ENCODE measurements at places on chromosomes 1 and 21. TPM values are rescaled to one million over a fixed set of nuclear protein-coding genes. Genes with fewer than 3 reads are reported as not detected.

KRTAP12-2 gene
- total RNA-seq = not detected

CCDC30 gene
- total RNA-seq = 1.3 TPM

TSACC gene
- not detected for total RNA-seq

GPR157 gene
- 3.9 TPM for total RNA-seq

ZBTB48 gene
- 13.1 TPM for total RNA-seq

NBPF10 gene
- total RNA-seq = 0.38 TPM

GPR3 gene
- 0.98 TPM for total RNA-seq

TDRD5 gene
- total RNA-seq = not detected

DNAI4 gene
- 2.6 TPM for total RNA-seq

SASS6 gene
- 5.2 TPM for total RNA-seq

PPIAL4G gene
- not detected for total RNA-seq

ETV3L gene
- not detected for total RNA-seq

PLA2G5 gene
- total RNA-seq = not detected

CD34 gene
- 42.1 TPM for total RNA-seq

EFCAB7 gene
- 4.0 TPM for total RNA-seq

RCAN1 gene
- 22.7 TPM for total RNA-seq

SPRR2F gene
- total RNA-seq = not detected

SLC9C2 gene
- total RNA-seq = not detected

C1orf87 gene
- total RNA-seq = not detected

AIM2 gene
- not detected for total RNA-seq

OTUD7B gene
- total RNA-seq = 12.7 TPM

ZNF593OS gene
- total RNA-seq = not detected

ANXA9 gene
- total RNA-seq = not detected

KPNA6 gene
- total RNA-seq = 84.3 TPM

C1orf35 gene
- 8.8 TPM for total RNA-seq

MEGF6 gene
- total RNA-seq = 92.4 TPM

SLAMF9 gene
- not detected for total RNA-seq

PGLYRP4 gene
- not detected for total RNA-seq

SRSF4 gene
- 42.2 TPM for total RNA-seq

STX12 gene
- total RNA-seq = 125 TPM

RGSL1 gene
- not detected for total RNA-seq

ADAM30 gene
- total RNA-seq = not detected

LRRN2 gene
- not detected for total RNA-seq

ITGB3BP gene
- 19.4 TPM for total RNA-seq

TMPRSS15 gene
- not detected for total RNA-seq

OR2T11 gene
- total RNA-seq = not detected

NR0B2 gene
- not detected for total RNA-seq

TAS1R1 gene
- total RNA-seq = not detected

ARID1A gene
- total RNA-seq = 43.8 TPM

EVA1B gene
- 101 TPM for total RNA-seq

FCN3 gene
- 0.33 TPM for total RNA-seq

SEMA4A gene
- total RNA-seq = 0.65 TPM

LRRC8B gene
- 5.2 TPM for total RNA-seq

HP1BP3 gene
- 244 TPM for total RNA-seq

GJA9 gene
- total RNA-seq = not detected

ECM1 gene
- total RNA-seq = 1.1 TPM

SLC5A3 gene
- total RNA-seq = 13.0 TPM

ZNF648 gene
- total RNA-seq = not detected

HNRNPCL2 gene
- not detected for total RNA-seq

ADGRL2 gene
- 191 TPM for total RNA-seq

Measured in vein endothelial cell (primary cell).